ENCODE measurements at places on chromosomes 3 and 15.

DNA sequence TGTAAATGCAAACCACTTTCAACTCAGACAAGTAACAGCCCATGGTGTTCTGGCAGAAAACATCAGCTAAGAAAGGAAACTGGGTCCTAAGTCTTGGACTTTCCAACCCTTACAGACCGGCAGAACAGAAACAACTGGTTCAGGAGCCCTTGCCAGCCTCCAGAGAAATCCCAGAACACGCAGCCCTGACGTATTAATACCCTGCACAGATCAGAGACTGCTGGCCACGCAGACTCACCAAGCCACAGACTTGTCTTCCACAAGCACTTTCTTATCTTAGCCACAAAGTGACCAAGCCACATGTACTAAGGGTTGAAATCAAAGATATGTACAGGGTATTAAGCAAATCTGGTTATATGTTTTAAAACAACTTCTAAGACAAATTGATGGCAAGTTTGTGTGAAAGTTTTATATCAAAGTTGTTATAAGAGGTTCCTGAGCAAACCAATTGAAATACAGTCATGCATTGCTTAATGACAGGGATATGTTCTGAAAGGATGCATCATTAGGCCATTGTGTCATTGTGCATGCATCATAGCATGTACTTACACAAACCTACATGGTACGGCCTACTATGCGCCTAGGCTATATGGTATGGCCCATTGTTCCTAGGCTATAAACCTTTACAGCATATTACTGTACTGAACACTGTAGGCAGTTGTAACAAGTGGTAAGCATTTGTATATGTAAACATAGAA, 36.8 kb downstream of the BTD start:
- DNase-seq, result no peak

DNA sequence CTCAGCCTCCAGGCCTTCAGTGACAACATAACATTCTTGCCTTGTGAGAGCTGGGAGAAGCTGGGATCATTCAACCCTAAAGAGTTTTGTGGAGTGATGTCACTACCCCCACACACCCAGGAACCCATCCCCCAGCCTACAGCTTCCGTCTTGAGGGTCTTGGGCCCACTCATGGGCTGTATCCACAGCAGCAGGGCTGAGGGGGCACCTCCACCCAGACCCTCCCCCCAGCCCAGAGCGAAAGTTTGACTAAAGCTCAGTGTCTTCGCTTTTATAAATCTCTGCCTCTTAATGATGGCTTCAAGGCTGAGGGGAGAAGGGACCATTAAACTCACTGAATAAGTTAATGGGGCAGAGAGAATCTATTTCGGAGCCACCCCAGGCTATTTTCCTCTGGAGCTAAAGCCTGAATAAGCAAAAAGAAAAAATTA, 23.8 kb downstream of the NTRK3 start:
- no peak for DNase-seq

DNA sequence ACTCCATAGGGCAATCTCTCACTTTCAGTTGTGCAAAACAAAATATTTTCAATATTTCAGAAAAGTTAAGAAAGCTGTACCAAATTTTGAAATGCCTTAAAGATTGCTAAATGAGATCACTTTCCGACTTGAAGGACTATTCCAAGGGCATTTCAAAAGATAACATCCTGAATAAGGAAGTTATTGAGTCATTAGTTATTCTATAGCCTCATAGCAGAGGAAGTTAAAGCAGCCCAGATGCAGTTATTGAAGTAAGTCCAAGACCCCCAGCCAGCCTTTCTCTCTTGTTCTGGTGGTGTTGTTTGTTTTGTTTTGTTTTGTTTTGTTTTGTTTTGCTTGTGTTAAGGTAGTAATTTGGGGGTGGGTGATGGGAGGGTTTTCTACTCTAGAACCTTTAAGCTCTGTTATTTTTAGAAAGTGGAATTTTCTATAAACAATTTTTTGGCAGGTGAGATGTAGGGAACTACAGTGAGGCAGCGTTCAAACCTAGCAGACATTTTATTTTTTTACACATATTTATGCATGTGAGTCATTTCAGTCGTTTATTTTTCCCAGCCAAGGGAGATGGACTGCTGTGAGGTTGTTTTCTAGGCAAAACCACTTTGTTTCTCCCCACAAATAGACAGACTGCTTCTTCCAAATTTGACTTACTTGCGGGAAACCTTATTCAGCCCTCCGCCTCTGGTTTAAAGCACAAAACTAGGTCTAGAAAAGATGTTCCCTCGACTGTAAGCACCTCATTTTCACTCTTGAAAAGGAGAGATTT, 216.3 kb upstream of the ARPP21 start:
- no peak for DNase-seq

DNA sequence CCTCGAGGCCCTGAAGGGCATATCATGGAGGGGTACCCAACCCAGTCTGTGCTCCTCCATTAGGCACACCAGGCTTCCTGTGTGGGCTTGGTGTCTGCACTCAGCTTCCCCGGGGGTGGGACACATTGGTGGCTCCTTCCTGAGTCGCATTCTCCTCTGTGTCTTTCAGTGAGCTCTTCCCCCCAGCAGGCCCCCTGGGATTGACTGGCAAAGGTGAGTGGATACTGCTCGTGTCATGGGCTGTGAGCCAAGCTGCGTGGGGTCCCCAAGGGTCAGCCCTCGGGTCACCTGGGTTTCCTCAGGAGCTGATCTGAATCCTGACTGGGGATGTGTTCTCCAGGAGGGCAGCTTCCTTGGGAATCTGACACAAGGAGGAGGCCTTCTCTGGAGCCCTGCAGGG, 231.0 kb downstream of the SNRPN start:
- no peak for DNase-seq

GRCh38 chr15:72538931-72539330, 64.8 kb downstream of the ARIH1 start:
- no peak for DNase-seq

DNA sequence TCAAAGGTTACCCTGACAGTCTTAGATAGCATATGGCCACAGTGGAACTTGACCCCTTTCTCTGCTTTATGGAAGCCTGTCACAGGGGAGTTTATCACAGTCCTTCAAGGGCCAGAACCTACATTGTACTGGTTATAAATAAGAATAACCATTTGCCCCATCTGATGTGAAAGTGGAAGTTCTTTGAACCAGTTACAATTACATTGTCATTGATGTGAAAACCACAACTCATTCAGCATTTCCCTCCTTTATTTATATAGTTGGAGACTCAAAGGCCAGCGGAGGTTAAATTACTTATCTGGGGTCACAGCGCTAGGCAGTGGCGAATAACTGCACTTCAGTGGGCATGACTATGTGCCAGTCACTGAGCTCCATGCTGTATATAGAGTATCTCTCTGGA, 60.5 kb upstream of the TBC1D5 start:
- DNase-seq, result no peak

- DNase-seq, result no peak
Observed at GRCh38 chr3:154795582-154795981, 284.5 kb upstream of the MME start.

GRCh38 chr15:74611341-74611740, 4.3 kb upstream of the CLK3 start:
- DNase-seq, result no peak

- no peak for DNase-seq
Observed at GRCh38 chr3:10223676-10224639, 24.3 kb upstream of the TATDN2 start.

- DNase-seq, result no peak
Observed at GRCh38 chr3:37135561-37135960, 38.8 kb downstream of the LRRFIP2 start.

DNA sequence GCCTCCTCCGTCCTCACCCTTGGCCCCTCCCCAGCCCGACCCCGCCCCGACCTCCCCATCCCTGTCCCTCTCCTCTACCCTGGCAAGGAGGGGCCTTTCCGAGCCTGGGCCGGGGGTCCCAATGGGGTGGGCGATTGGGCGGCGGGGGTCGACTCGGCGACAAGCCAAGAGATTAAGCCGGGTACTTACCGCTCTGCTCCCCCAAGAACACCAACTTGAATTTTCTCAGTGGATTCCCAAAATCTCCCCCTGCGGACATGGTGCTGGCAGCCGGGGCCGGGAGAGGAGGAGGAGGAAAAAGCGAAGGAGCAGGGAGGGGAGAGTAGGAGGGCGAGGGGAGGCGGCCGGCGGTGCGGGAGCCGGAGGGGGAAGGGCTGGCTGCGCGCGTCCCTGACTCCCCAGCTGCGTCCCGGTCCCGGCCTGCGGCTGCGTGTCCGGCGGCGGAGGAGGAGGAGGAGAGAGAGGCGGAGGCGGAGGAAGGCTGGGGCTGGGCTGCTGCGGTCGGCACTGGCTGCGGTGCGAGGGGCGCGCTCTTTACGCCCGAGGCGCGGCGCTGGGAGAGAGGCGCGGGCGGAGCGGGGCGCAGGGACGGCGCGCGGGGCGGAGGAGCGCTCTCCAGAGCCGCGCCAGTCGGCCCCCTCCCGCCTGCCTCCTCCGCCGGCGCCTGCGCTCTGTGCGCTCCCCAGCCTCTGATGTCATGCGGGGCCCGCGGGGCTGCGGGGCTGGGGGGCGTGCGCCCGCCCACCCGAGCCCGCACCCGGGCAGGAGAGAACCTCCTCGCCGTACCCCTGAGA, at the start of gene RAB6B:
Gene RAB6B (minus strand): TSS at position 675 of the 794 bp plus-strand sequence. CDS start 416 bp downstream, at position 259.
- no peak for DNase-seq

- no peak for DNase-seq
Observed at GRCh38 chr3:182979674-182980191, 605 bp downstream of the DCUN1D1 start.

DNA sequence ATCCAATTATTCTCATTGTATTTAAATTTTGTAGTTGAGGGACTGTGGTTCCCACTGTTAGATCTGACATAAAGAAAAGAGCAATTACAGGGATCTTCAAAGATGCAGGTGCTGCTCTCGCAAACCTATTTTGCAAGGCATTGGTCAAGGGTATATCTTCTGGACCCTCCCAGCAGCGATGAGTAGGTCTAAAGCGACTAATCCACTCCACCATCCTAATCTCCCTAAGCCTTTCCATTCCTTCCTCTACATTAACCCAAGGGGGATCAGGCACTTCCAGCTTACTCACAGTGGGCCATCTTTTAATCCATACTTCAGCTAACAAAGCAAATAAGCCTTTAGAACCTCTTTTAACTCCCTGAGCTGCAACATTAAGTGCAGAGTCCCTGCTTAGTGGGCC, 37.0 kb upstream of the CPOX start:
- no peak for DNase-seq

DNA sequence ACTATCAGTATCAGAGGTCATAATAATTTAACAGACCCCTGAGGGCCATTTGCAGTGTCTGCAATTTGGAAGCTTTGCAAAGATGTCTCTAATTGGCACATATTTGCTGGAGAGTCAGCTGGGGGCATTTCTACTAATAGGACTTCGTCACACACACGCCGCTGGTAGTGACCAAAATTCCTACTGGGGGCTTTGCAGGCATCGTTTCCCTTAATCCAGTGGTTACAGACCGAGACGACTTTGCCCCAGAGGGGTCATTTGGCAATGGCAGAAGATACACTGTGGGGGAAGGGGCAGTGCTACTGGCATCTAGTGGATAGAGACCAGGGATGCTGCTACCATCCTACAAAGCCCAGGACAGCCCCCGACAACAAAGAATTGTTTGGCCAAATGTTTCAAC, 151.0 kb upstream of the LRTM1 start:
- DNase-seq, result no peak

DNA sequence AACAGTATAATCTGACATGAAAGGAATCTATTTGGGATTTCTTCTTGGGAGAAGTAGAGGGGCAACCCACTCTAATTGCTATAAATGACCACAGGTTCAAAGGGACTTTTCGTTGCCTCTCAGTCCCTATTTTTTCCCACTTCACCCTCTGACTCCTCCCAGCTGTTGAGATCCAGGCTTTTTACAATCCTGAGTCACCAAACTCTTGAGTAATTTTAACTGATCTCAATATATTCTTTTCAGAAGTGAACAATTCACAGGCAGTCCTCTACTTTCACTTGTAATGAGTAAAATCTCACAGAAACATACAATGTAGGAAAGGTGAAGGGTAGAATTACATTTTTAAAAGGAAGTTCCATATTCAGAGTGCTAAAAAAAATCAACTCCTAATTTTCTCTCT, 44.6 kb downstream of the EIF4E3 start:
- DNase-seq, result no peak

DNA sequence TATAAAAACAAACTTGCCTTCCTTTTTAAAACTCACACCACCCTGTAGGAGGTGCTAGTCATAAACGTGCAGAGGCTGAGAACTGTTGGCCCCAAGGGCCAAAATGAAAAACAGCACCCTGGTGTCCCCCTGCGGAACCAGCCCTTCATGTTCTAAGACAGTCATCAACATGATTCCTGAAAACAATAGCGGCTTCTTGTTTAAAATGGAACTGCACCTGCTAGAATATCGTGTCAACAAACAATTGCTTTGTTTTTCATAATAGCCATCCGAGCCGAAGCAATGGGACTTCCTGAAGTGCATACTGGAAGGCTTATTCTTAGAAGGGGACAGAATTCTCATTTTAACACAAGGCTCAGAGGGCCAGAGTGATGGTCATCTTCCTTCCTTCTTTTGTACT, 43.7 kb downstream of the MECOM start:
- no peak for DNase-seq
